ENCODE measurements at places on chromosomes 11 and 22. TPM values are rescaled to one million over a fixed set of nuclear protein-coding genes. Genes with fewer than 3 reads are reported as not detected.

TTLL1 gene
- total RNA-seq = 4.4 TPM

ARHGAP1 gene
- 117 TPM for total RNA-seq

OR5F1 gene
- not detected for total RNA-seq

APOL3 gene
- 29.5 TPM for total RNA-seq

UCP2 gene
- total RNA-seq = 13.2 TPM

RHOD gene
- 68.5 TPM for total RNA-seq

UCP3 gene
- total RNA-seq = 1.1 TPM

PAX6 gene
- total RNA-seq = not detected

KBTBD3 gene
- total RNA-seq = 3.3 TPM

CTSW gene
- 1.1 TPM for total RNA-seq

TLCD5 gene
- total RNA-seq = 18.7 TPM

SULT4A1 gene
- 0.12 TPM for total RNA-seq

DNAJB7 gene
- total RNA-seq = not detected

MMP1 gene
- not detected for total RNA-seq

SMC1B gene
- not detected for total RNA-seq

CAPN1 gene
- 93.0 TPM for total RNA-seq

OR52D1 gene
- total RNA-seq = not detected

OR2AT4 gene
- not detected for total RNA-seq

CDC42BPG gene
- total RNA-seq = 1.0 TPM
